ENCODE measurements at places on chromosomes 12 and 14.

DNA sequence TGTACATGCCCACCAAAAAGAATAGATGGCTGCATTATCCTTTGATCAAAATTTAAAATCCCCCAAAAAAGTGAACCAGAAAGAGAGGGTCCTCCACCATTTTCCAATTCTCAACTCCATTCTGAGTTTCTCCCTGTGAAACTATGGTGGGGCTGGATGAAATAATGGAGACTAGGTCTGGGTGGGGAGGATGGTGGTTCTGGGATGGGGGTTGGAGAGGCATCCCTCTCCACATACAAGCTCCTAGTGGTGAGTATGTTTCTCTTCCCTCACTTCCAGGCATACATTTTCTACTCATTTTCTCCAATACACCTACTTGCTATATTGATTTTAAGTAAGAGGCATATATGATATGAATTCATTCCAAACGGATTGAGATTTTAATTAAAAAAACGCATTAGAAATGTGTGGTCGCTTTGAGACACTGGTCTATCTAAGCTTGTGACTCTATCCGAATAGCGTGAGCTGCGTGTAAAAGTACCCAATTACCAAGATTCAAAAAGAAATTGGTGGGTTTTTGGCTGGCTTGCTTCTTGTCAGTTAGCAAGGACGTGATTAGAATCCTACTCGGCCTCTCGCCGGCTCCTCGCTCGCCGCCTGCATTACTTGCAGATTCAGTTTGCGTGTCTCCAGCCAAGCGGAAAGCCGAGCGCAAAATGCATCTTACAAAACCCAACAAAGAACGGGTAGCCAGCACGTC is 3.4 kb downstream of the ASCL1 start:
- no peak for DNase-seq

DNA sequence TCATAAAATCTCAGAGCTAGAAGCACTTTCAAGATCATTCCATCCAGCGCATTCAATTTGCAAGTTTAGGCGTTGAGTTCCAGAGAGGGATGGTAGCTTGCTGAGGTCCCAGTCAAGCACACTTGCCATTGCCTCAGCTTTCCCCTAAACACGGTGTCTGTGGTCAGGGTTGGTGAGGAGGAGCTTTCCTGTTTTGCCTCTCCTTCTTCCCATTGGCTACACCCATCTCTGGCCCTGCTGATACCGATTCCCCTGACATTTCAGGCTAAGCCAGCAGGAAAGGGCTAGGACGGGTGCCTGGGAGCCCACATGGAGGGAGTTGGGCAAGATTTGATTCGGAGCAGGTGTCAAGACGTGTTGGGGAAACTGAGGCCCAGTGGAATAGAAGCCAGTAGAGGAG is 9.1 kb downstream of the NFATC4 start:
- no peak for DNase-seq

- DNase-seq = peak; percentile 84
Measured at GRCh38 chr12:57771236-57771872, 551 bp downstream of the METTL1 start.

GRCh38 chr14:38254571-38255407 is 1.1 kb downstream of the CLEC14A start:
- DNase-seq = no peak

- DNase-seq = no peak
Measured at GRCh38 chr12:13339538-13339937, 143.0 kb downstream of the EMP1 start.

DNA sequence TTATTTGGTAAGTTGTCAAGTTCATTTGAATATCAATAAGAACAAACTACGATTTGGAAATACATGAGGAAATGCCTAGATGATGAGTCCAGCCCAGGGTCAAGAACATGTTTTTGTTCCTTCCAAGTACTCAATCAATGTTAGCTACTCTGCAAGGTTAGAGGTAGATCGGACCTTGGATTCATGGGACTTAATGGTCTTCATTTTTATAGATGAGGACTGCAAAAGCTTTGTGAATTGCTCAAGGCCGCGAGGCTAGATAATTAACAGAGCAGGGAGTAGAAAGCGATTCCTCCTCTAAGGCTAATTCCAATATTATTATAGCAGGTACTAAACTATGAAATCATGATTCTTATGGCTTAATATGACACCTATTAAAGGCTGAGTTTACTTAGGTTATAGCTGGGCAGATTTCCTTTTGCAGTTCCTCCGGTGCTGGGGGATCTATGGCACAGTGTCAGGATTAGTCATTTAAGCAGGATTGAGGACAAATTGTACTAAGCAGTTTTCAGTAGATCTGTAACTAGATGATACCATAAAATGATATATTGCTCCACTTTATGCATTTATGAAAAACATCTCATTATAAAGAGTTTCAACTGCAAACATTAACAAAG is 19.8 kb downstream of the NR1H4 start:
- no peak for DNase-seq

GRCh38 chr14:68193970-68194681 is 374.5 kb downstream of the RAD51B start:
- DNase-seq = no peak

- DNase-seq = no peak
Measured at GRCh38 chr12:80272387-80272915, 171.6 kb upstream of the PTPRQ start.

GRCh38 chr14:94392510-94392935 is 4.1 kb upstream of the SERPINA1 start:
- peak; percentile 29 for DNase-seq

GRCh38 chr14:54487771-54488170 is 1.0 kb downstream of the GMFB start:
- no peak for DNase-seq

GRCh38 chr12:104657726-104658484 is 201.2 kb downstream of the CHST11 start:
- DNase-seq = no peak
